ENCODE measurements at places on chromosomes 16 and 17.

GRCh38 chr17:54085020-54085419 is 262.3 kb downstream of the KIF2B start:
- DNase-seq = no peak

DNA sequence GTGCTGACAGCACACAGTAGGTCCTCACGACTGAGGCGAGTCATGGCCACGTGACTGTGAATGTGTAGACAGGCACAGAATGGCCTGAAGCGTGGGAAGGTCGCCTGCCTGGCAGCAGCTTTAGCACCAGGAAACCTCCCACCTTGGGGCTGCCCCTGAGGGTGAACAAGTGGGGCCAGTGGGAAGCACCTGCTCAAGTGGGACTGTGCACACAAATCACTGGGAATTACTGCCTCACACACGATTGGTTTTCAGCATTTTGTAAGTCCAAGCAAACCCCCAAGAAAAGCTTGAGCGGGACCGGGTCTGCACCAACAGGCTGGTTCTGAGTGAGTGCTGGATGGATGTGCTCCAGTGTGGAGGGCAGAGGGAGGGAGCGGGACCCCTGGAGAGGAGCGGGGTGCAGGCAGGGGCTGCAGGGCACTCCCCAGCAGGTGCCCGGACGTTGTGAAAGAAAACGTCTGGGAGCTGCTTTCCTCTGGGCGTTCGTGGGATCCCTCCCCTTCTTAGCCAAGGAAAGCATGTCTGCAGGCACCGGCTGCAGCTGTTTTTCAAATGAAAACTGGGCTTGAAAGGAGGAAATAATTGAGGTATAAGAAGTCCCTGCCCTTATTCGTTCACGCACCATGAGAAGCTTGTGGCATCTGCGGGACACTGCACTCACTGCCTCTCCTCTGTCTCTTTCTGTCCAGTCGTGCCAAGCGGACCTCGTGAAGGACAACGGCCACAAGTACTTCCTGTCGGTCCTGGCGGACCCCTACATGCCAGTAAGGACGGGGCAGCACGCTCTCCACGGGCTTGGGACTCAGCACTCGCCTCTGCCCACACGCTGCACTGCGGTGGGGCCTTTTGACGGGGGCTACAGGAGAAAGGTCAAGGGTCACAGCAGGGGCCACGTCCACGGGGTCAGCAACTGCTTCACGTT is 111.7 kb upstream of the CHMP6 start:
- DNase-seq = no peak

- DNase-seq = peak; percentile 70
These were observed 20.2 kb downstream of the GNAO1 start for GRCh38 chr16:56211435-56211981.

DNA sequence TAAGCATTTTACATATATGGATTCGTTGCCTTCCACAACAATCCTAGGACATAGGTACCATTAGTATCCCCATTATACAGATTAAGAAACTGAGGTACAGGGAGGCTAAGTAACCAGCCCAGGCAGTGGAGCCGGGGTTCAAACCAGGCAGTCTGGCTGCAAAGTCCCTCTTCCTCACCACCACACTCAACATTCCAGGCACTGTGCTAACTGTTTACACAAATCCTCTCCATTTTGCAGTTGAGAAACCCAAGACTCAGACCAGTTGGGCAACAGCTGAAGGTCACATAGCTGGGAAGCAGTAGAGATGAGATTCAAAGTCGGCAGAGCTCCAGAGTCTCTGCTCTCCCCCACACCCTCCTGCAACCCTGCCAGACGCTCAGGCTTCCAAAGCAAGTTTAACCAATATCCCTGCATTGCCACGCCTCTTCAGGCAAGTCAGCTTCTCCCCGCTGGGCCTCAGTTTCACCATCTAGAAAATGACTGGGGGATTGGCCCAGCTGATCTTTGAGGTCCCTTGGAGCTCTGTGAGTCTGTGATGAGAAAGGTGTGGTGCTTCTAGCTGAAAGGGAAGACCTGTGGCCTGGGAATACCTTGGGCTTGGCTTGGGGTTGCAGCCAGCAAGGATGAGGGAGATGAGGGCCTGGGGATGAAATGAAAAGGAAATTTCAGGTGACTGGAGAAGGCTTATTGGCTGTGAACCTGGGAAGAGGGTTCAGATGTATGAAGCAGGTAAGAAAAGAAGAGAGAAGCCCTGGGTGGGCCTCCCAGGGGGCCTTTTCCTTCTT is 14.0 kb downstream of the CCR7 start:
- DNase-seq = peak; percentile 98

- no peak for DNase-seq
These were observed 25.1 kb downstream of the ASIC2 start for GRCh38 chr17:33267851-33268548.

DNA sequence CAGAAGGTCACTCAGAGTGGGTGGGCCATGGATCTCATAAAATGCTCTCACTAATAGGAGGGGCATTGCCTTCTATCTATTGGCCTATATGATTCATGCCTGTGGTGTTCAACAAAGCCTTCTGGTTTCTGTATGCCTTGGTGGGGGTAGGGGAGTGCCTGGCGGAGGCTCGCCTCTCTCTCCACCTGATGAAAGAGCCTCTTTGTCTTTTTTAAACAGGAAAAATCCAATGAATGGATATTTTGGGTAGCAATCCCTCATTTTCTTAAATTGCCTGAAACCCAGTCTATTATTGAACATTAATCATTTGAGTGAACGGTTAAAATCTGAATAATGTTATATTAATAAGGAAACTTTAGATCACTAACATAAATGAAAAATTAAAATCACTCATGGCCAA is 90.6 kb downstream of the TOX3 start:
- no peak for DNase-seq

- no peak for DNase-seq
These were observed 40.5 kb upstream of the USP7 start for GRCh38 chr16:9004183-9004582.

DNA sequence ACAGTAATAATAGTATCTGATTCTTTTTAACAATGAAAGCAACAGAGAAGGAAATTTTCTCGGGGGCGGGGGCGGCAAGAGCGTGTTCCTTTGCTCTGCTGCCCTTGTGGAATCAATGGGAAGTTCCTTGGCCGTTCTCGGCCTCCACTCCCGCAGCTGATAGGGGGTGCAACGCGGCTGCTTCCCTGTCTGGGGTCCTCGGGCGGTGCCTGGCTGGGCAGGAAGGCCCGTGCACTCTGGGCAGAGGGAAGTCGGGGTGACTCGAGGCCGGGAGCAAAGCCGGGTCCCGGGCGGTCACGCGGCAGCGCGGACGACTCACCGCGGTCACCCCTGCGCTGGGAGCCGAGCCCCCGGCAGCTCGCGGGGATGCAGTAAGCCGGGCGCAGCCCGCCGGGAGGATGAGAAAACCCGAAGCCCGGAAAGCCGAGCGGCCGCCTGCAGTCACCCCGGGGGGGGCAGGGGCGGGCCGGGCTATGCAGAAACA is 2.5 kb downstream of the TUBB3 start:
- DNase-seq = peak; percentile 61

GRCh38 chr17:62780269-62780668 is 27.8 kb downstream of the MARCHF10 start:
- no peak for DNase-seq

DNA sequence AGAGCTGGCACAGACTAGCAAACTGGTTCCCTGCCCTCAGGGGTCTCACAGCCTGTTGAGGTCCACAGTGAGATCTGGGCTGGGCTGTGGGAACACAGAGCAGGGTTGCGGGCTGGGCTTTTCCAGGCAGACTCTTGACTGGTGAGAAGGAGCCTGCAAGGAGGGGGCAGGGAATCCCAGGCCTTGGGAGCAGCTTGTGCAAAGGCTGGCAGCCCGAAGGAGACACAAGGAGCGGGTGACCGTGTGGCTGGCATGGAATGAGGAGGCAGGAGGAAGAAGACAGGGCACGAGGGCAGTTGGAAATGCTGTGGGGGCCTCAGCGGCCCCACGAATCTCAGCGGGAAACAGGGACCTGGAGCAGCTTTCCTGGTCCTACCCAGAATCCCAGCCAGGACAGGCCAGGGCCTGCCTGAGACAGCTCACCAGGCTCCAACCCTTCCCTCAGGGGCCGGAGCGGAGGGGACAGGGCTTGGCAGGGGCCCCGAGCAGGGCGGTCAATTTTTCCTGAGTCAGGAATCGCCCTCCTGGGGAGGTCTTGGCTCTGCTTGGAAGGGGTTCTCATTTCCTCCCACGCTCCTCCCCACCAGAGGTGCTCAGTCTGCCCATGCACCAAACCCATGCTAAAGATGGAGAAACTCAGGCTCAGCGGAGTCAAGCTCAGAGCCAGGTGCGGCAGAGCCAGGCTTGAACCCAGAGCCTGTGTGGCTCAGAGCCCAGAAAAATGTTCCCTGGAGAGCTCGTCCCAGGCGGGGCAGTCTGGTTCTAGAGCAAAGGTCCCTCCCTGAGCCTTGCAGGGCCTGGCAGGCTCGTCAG is 9.2 kb upstream of the SNN start:
- no peak for DNase-seq

DNA sequence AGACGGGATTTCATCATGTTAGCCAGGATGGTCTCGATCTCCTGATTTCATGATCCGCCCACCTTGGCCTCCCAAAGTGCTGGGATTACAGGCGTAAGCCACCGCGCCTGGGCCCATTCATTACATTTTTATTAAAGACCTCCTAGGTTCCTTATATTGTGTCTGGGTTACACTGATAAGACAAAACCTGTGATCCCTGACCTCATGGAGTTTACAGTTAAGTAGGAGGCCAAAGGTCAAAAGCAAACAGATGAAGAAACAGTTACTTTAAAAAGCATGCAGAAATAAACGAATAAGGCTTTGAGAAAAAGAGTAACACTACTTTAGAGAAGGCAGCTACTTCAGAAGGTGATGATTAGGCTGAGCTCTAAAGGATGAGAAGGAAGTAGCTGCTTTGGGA is 14.9 kb upstream of the HLF start:
- DNase-seq = no peak

GRCh38 chr17:59846394-59847165 is 46.2 kb downstream of the TUBD1 start:
- peak; percentile 87 for DNase-seq

- DNase-seq = no peak
These were observed 30.7 kb downstream of the KNOP1 start for GRCh38 chr16:19687279-19687678.

- DNase-seq = no peak
These were observed 116.6 kb downstream of the PRKCB start for GRCh38 chr16:23952128-23952970.

DNA sequence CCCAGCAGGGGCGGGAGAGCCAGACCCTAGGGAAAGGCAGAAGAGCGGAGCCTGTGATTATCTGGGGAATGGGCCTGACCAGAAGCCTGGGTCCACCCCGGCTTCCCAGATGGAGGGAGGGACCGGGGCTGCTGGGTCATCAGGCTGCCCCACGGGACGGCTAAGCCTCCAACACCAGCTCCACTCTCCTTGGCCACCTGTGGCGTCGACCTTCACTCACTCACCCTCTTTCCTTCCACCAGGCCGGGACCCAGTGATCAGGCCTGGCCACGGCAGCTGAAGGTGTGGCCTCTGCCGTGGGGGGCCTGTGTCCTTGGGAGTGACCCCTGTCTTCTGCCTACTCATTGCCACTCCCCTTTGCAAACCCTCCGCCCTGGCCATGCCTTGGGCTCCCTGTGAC is 22.4 kb upstream of the ABCC3 start:
- DNase-seq = no peak

- DNase-seq = no peak
These were observed 49.2 kb downstream of the RBFOX3 start for GRCh38 chr17:79561486-79562133.

- no peak for DNase-seq
These were observed 36.4 kb downstream of the TXNDC11 start for GRCh38 chr16:11706180-11706742.

GRCh38 chr16:25192096-25192495 is 24.7 kb upstream of the AQP8 start:
- no peak for DNase-seq

DNA sequence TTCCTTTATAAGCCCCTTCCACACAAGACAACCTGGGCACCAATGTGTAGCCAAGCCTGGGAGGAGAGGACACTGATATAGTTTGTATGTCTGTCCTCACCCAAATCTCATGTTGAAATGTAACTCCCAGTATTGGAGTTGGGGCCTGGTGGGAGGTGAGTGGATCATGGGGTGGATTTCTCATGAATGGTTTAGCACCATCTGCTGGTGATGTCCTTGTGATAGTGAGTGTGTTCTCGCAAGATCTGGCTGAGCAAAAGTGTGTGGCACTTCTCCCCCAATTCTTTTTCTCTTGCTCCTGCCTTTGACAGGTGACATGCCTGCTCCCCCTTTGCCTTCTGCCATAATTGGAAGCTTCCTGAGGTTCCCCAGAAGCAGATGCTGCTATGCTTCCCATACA is 135.8 kb downstream of the USP31 start:
- DNase-seq = no peak

DNA sequence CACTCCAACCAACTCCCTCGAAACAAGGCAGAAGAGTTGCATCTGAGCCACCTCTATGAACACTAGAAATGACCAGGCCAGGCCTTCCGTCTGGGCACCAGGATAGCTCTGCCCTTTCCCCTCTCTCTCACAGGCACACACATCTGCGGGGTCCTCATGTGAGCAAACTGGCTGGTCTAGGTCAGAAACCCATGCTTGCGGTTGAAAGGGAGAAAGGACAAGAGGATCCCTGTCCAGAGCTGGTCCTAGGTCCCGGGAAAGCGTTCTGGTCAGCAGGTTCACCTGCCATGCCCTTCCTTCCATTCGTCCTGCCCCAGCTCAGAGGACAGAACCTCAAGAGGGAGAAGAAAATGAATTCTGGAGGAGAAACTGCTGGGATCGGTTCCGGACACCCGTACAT is 2.7 kb downstream of the MNT start:
- DNase-seq = no peak

- peak; percentile 5 for DNase-seq
These were observed 1.4 kb downstream of the THUMPD1 start for GRCh38 chr16:20740007-20740883.

GRCh38 chr16:67029254-67030096 is 526 bp downstream of the CBFB start:
- DNase-seq = peak; percentile 61

- no peak for DNase-seq
These were observed 18.8 kb downstream of the LLGL2 start for GRCh38 chr17:75544250-75544649.

GRCh38 chr17:70344386-70345060 is 175.2 kb downstream of the KCNJ2 start:
- DNase-seq = peak; percentile 78

DNA sequence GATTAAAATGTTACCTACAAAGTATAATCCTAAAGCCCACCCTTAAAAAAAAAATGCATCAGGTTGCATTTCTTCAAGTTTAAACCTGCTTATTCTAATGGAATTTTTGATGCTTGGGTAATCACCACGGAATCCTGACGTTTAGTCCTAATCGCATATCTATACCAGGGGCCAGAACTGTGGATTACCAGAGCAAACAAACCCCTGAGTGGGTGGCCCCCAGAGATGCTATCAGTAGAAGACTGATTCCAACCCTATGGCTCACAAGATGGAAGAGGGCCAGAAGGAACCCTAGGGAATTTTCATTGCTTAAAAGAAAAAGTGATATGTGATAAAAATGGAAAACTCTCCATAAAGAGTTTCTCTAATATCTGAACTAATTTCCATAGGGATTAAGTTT is 152.2 kb upstream of the NOG start:
- peak; percentile 21 for DNase-seq
